ENCODE measurements at places on chromosomes 3 and 15. TPM values are rescaled to one million over a fixed set of nuclear protein-coding genes. Genes with fewer than 3 reads are reported as not detected.
A peak's percentile ranks its signal among the peaks of the same experiment; 100 is the strongest.

GRCh38 chr3:142987707-142988106 lies 13.7 kb upstream of the U2SURP start:
- no peak for ATAC-seq

GRCh38 chr15:31265090-31265870 lies 61.4 kb upstream of the KLF13 start:
- ATAC-seq: no peak

GRCh38 chr3:58210761-58211460 lies at the start of gene DNASE1L3:
Gene DNASE1L3, minus strand, starts transcription at chr3:58210972. Its CDS starts 66 bp downstream, at chr3:58210906.
- no peak for ATAC-seq

- ATAC-seq: peak; percentile 63
These were observed 390.4 kb downstream of the ZBTB20 start for GRCh38 chr3:114756506-114757279.

DNA sequence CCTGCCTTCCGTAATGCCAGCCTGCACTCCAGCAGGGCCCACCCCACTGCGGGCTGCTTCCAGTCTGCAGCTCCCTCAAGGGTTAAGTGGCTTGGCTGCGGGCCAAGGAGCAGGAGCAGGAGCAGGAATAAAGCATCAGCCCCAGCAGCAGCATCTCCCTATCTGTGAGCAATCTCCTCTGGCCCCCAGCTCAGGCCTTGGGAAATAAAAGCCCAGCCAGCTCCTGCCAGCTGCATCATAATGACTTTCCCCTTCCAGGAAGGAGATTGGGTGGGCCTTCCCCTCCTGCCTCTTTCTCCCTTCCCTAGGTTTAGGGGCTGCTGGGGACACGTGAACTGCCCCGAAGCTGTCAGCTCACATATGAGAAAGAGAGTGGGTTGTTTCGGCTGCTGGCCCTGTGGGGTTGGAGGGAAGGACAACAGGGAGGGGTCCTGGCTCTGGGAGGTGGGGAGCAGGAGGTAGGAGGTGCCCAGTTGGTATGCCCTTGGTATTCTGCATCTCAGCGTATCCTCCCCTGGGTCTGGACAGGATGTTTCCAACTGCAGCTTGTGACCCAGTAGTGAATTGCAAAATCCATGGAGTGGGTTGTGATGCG lies 34.6 kb upstream of the FGD5 start:
- ATAC-seq: peak; percentile 90

- ATAC-seq: no peak
These were observed 33.5 kb downstream of the NTRK3 start for GRCh38 chr15:88223084-88223483.

SLC22A14 gene
- total RNA-seq: 0.71 TPM

SEMA3F gene
- total RNA-seq: 1.2 TPM
